A549 treated with CORT108297 at 1 μM for 4 hours (cell line): ENCODE measurements at places on chromosomes 6 and 20. TPM values are rescaled to one million over a fixed set of nuclear protein-coding genes. Genes with fewer than 3 reads are reported as not detected.

RTF2 gene
- 77.8 to 95.5 TPM (median 91.4 TPM) in 5 replicates for total RNA-seq

FOXF2 gene
- 19.0 to 26.9 TPM (median 26.0 TPM) in 5 replicates for total RNA-seq

MRAP2 gene
- 1.2 to 1.8 TPM (median 1.3 TPM) in 5 replicates for total RNA-seq

MED20 gene
- 13.4 to 16.6 TPM (median 14.7 TPM) in 5 replicates for total RNA-seq

DNAH8 gene
- total RNA-seq: not detected in 5 replicates

ENPP3 gene
- total RNA-seq: not detected in 5 replicates

LPIN3 gene
- total RNA-seq: 8.4 to 14.9 TPM (median 11.1 TPM) in 5 replicates

GLO1 gene
- 92.1 to 99.3 TPM (median 94.1 TPM) in 5 replicates for total RNA-seq

BPIFB4 gene
- total RNA-seq: not detected in 5 replicates
